ENCODE measurements at places on chromosomes 5 and 9.

- no peak for DNase-seq
Observed at GRCh38 chr5:27855491-27855890, 817.1 kb upstream of the CDH9 start.

DNA sequence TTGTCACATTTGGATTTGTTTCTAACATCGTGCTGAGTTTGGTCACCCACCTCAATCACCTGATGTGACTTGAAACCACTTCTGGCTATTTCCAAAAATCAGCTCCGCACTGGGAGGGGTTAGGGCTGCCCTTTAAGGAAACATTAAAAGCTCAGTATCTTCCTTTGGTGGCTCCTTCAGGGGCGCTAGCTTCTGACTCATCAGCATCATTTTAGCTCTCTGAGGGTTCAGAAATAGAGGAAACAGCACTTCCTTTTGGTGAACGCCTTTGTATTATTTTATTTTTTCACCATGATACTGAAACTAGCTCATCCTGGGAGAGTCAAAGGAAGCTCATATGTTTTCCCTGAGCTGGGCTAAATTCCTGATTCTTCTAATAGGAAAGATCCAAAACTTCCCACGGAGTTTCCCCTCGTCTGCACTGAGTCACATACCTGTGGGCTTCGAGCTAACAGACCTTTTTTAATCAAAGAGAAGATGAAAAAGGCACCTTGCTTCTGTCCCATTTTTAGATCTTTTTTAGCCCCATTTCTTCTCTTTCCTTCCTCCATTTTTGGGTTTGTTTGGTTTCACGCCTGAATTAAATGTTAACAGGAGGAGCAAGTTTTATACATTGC is 48.2 kb downstream of the ROPN1L start:
- DNase-seq: no peak

DNA sequence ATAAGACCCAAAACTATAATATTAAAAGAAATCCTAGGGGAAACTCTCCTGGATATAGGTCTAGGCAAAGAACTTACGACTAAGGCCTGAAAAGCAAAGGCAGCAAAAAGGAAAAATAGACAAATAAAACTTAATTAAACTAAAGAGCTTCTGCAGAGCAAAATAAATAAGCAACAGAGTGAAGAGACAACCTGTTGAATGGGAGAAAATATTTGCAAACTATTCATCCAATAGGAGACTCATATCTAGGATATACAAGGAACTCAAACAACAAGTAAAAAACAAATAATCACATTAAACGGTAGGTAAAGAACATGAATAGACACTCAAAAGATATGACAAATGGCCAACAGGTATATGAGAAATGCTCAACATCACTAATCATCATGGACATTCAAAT is 318.6 kb downstream of the CSNK1G3 start:
- no peak for DNase-seq

DNA sequence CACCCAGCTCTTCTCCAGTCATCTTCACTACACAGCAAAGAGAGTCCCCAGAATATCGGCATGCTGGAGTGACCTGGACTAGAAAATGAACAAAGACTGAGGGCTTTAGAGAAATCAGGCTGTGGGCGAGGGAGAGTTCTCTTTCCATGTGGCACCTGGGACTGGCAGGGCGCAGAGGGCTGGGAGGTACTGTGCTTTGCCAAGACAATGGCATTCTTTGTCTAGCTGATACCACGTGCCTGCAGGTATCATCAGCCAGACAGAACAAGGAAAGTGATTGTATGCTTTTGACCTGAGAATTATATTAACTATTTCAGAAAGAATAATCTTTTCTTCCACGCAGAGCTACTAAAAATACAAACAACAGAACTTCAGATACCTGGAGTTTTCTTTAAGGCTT is 30.5 kb downstream of the DDX31 start:
- DNase-seq: no peak

GRCh38 chr5:22577006-22577405 is 276.1 kb downstream of the CDH12 start:
- DNase-seq: no peak
